Activated naive CD4-positive, alpha-beta T cell (primary cell): ENCODE measurements at places on chromosomes 5 and 9.

GRCh38 chr5:35214051-35214450, 16.2 kb downstream of the PRLR start:
- no peak for DNase-seq

GRCh38 chr5:43661102-43661501, 58.1 kb downstream of the NNT start:
- no peak for DNase-seq

DNA sequence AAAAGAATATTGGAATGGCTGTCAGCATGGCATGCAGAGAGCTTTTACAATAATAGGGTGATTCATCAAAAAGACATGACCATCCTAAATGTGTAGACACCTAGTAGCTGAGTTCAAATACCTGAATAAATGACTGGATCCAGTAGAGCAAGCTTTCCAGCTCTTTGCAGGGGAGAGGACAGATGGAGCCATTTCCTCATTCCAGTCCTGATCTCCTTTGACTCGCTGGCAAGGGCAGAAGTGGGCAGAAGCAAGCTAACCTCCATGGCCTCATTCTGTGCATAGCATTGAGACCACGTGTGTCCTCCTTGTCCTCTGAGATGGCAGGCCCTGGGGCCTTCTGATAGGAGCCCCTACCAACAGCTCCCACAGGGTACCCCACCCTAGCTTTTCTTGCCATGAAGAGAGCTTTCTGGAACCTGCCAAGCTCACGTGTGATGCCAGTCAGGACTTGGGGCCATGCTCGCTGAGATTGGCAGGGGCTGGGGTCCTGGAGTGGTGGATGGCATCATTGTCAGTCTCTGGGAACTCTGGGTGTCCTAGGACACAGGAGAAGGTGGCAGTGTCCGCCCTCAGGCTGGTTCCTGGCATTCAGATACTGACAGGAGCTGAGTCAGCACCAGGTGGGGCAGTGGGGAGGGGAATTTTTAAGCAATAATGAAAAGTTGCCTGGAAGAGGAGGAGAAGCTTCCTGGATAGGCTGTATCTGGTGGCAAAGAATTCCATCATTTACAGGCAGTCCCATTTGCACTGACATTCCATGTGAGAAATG, 33.6 kb downstream of the WWC1 start:
- no peak for DNase-seq

GRCh38 chr9:133181561-133181960, 17.8 kb upstream of the GBGT1 start:
- DNase-seq = no peak

- no peak for DNase-seq
These were observed 208.7 kb downstream of the BNC2 start for GRCh38 chr9:16661816-16662215.

- DNase-seq = no peak
These were observed 32.7 kb downstream of the ATG10 start for GRCh38 chr5:82004511-82004910.

DNA sequence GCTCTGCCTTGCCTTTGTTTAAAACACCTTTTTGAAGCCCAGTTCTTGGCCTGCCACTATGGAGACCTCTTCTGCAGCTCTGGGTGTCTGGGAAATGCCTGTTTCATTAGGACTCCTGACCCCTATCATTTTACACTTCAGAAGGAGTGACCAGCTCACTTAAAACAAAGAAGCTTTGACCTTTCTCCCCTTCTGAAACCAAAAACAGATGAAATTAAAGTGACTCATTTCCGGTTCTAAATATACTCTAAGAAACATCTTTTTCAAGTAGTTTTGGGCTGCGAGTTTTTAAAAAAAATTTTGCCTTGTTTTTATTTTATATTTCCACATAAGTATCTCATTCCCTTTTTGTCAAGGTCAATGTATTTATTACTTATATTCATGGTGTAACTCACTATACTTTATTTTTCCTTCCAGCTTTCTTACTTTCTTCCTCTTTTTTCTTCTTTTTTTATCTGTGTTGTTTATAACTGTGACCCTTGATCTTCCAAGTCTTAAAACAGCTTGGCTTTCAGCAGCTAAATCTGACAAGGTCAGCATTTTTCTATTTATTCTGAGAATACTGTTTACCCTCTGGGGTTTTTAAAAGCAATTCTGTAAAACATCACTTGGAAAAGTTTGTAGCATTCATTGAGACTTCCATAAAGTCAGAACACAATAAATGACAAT, 672.9 kb downstream of the NR2F1-AS1 start:
- DNase-seq = no peak

GRCh38 chr9:72382405-72382804, 17.4 kb upstream of the ZFAND5 start:
- DNase-seq = no peak

DNA sequence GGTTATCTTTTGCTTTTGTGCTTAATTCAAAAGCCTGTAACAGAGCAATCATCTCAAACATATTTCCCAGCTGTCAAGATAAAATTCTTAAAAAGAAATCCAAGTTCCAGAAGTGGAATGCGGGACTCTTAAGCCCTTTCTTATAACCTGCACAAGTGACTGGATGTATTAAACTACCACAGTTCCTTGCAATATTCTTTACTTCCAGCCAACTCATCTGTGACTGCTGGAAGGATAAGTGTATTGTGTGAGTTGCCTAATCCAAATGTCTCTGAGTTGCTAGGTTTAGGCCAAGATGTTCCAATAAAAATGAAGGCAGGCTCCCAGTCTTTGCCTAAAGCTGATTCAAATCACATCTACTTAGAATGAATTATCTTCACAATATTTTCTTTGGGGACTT, 159.2 kb upstream of the SLC24A2 start:
- no peak for DNase-seq

DNA sequence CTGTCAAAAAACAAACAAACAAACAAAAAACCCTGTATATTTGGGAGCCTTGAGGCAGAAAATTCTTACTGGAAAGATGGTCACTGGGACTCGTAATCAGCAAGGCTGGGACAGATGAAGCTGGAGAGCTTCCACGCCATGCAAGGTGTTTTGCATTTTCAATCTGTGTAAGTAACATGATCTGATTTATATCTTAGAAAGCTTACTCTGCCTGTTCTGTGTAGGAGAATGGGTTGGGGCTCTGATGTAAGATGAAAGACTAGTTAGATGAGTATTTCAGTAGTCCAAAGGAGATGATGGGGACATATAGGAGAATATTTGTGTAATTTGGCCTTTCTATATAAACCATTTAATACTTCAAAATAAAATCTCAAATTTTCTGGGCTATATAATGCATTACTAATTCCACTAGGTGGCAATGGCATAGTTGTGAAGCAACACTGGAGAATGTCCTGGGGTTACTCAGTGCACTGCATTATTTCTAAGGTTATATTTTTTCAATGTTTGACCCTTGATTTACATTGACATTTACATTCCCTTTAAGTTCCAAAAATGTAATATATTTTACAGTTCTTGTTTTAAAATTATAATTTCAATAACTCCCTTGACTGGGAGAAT, 21.9 kb upstream of the FSD1L start:
- DNase-seq = no peak

GRCh38 chr5:138963763-138964371, 88.7 kb upstream of the LRRTM2 start:
- DNase-seq = no peak

DNA sequence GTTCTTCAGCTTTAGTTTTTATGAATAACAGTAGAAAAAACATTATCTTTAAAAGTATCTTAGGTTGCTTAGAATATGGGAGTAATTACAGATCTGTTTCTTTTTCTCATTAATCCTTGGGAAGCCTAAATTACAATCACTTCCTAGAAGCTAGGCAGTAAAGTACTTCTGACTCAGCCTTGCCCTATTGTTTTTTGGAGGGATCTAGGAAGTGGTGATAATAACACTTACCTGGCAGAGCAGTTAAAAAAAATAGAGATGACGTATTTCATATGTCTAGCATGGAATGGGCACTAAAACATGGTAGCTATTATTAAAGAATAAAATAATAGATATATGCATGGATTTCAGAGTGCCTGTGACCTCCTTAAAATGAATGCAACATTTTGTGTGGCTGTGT, 8.2 kb upstream of the FST start:
- no peak for DNase-seq

GRCh38 chr5:130316971-130317680, 412.9 kb downstream of the CHSY3 start:
- DNase-seq = no peak

DNA sequence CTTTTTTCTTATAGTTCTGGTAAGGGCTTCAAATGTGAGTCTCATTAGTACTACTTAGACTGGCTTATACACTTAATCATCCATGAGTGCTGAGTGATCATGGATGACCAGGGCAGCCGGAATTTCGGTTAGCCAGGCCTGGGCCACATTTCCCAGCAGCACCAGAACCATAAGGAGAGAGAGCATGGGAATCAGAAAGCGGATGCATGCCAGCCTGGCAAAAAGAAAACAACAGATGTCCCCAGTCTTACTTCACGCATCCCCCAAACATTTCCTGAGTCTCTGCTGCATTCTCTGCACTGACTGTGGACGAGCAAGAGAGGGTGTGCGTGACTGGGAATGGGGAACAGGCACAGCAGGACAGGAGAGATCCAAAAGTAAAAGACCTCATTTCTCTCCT, 371.1 kb upstream of the ZNF608 start:
- DNase-seq = no peak

DNA sequence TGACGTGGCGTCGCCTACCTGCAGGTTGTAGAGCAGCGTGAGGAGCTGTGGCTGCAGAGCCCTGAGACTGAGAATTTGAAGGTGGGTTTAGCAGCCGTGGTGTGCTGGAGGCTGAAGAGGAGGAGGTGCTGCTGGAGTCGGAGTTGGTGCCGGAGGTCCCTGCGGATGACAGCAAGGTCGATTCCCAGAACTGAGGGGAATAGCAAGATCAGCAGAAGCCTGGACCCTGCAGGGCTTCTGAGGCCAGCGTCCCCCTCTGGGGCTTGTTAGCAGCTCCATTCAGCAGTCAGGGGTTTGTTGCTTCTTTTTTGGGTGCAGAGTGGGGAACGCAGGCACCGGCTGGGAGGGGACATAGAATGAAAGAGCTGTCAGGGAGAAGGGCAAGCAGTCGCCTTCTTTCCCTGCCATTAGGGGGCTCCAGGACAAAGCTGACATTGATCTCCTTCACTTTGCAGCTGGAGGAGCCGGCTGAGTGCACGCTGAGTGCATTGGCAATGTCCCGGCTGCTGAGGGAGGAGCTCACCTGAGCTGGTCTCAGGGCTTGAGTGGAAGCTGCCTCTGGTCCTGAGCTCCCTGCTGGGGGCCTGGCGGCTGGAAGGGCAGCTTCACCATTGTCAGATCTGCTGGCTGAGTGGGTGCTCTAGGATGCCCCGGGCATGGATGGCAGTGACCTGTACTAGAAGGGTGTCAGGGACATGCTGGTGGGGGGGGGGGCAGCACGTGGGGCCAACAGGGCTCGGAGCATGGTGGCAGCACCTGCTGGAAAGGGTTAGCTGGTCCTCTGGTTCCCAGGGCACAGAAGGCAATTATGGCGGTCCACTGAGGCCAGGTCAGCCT, 20.8 kb downstream of the OBP2B start:
- no peak for DNase-seq

GRCh38 chr9:16625161-16625631, 245.3 kb downstream of the BNC2 start:
- DNase-seq = no peak

- no peak for DNase-seq
These were observed at the start of gene ADAMTSL1 for GRCh38 chr9:18473652-18474279. Gene ADAMTSL1 (plus strand): TSS chr9:18474153. CDS start chr9:18474233, 80 bp downstream.

DNA sequence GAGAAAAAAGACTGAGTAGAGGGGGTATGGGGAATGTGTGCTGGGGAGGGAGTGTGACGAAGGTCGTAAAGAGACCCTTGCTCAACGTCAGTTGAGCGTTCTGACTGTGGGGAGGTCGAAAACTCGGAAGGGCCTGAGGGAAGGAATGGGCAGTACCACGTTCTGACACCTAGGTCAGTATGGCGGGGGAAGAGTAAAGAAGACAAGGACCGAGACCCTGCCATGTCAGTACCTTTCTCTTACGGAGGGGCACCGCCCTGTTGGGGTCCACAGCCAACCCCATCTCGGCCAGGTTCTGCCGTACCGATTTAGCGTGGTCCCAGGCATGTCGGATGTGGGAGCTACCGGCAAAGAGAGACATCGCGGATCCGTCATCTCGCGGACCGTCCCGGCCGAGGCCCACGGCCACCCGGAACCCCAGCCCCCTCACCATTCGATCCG, 375 bp downstream of the NOP16 start:
- no peak for DNase-seq

DNA sequence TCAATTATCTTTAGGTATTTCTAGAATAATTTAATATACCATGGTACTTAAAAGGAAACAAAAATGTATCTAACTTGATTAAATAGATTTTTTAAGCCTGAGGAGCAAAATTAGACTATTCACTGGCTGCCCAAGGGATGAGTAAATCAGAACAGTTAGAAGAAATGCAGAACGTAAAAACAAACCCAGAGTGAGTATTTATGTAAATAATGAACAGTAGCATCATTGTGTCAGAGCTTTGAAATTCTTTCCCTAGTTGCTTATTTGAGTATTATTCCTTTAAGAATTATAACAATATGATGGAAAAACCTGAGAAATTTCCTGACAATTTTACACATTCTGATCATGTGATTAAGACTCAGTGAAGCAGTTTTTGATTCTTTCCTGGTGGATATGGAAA, 200.9 kb downstream of the GDNF start:
- no peak for DNase-seq

DNA sequence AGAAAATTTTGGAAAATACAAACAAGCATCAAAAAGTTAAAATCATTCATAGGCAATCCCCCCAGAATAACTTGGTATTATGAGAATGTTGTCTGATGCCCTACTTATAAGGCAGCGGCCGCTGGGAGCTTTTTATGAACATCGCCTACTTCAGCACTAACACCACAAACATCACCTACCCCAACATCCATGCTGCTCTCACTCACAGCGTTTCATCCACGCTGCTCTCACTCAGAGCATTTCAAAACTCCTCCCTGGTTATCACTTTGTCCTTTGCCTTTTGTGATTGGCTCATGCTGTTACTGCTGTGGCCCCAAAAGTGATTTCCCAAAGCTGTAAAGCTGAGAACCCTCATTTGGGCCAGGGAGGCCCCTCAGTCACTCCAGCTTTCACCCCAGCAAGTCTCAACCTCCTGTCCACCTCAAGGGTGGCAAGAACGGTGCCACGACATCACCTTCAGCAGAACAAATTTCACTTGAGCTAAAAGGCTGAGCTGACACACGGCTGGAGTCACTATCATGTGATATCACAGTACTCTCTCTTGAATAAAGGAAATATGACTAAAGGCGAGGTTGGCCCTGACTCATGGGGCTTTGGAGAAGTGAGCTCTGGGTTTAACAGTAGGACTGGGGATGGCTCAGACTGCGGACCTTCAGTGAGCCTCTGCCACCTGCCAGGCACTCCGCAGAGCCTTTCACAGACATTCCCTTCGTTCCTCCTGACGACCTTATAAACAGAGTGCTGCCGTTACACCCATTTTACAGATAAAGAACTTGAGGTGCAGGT, 25.2 kb downstream of the SHC3 start:
- no peak for DNase-seq

DNA sequence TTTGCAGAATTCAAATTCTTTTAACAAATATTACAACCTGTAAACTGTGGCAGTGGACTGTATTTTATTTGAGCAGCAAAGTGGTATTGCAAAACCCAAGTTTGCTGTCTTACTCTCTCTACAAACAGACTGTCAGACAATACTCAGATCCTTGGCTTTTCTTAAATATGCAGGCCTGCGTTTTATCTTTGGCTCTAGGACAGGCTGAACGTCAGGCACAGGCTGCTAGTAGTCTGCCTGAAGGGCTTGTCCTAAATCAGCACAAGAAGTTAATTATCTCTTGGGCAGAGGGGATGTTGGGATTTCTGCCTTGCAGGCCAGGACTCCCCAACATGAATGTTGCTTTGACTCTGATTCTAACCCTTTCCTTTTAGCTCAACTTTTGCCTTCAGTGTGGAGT, 147.5 kb downstream of the SLIT3 start:
- DNase-seq = no peak

- DNase-seq = no peak
These were observed 23.5 kb downstream of the SAXO1 start for GRCh38 chr9:19009391-19009965.
